Caki2 (cell line): ENCODE measurements at places on chromosomes 11 and 22.

GRCh38 chr11:18495703-18496102, 31.0 kb downstream of the TSG101 start:
- no peak for DNase-seq

GRCh38 chr11:106087815-106088435, 10.5 kb downstream of the AASDHPPT start:
- DNase-seq = peak; percentile 12

DNA sequence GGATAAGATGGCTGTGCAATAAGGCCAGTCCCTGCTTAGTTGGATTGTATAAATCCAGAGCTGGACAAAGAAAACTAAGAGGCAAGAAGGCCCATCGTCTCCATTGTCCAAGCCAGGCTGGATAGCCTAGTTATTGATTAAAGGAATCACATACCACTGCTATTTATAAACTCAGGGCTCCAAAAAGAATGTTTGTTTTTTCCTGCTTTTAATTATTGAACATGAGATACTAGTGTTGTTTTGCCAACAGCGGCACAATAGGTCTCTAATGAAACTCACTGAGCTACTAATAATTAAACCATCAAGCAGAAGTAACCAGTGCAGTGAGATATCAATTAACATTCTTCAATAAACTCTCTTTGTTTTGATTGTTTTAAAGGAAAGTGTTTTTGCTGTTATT, 259.7 kb downstream of the INSC start:
- no peak for DNase-seq

GRCh38 chr22:36325154-36326031, 62.4 kb downstream of the MYH9 start:
- peak; percentile 90 for DNase-seq

- no peak for DNase-seq
Measured at GRCh38 chr11:98137437-98137836, 883.3 kb upstream of the CNTN5 start.

GRCh38 chr11:27196203-27196897, 155.7 kb downstream of the BBOX1 start:
- no peak for DNase-seq

DNA sequence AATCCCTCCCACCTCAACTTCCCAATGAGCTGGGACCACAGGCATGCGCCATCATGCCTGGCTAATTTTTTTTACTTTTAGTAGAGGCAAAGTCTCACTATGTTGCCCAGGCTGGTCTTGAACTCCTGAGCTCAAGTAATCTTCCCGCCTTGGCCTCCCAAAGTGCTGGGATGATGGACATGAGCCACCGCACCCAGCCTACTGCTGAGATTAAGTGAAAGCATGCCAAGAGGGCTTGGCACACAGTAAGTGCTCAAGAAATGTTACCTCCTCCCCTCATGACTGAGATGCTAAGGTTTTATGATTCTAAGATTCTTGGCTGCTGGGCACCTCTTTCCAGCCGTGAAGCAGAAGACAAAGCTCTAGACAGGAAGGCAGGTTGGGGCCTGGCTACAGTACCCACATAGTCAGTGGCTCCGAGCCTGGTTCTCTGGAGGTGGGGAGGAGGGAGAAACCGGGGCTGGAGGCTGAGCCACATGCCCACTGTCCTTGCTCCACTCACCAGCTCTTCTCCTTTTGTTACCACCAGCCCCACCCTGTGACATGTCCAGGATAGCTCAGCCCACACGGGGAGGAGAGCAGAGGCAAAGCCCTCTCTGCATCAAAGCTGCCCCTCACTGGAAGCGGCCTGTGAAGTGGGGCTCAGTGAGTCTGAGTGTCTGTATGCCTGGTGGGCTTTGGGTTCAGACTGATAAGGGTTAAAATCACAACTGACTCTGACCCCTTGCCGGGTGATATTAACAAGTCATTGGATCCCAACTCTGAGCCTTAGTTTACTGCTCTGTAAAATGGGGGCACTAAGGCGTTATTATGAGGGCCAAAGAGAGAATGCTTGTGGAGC, 12.9 kb downstream of the ARHGEF17 start:
- DNase-seq = no peak

GRCh38 chr22:21593406-21594232, 26.1 kb downstream of the UBE2L3 start:
- DNase-seq = no peak

- DNase-seq = no peak
Measured at GRCh38 chr11:92311616-92312449, 87.2 kb downstream of the FAT3 start.

DNA sequence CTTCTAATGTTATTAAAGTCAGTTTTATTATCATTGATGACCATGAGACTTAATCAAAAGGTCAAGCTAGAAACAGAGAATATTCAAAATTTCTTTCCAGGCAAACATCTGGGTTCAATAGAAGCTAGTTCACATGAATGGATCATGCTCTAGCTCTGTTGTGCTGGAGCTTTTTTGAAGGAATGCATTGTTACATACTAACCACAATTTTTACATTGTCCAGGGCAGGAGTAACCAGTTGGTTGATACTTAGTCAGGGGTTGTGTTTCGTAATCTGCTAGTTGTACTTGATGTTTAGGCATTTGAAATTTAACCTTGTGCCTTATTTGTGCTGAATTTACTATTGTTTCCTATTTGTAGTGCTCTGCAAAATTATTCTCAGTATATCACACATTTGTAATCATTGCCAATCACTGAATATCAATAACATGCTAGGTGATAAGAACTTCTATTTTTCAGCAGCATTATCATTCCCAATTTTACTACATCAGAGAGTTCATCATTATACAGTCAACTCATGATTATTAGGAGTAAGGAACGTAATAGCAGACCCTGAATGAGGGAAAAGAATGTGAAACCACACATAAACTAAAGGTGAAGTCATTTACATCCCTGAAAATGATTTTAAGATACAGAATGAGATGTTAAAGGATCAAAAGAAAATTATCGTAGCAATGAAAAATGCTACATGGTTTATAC, 23.2 kb downstream of the NF2 start:
- DNase-seq = no peak

DNA sequence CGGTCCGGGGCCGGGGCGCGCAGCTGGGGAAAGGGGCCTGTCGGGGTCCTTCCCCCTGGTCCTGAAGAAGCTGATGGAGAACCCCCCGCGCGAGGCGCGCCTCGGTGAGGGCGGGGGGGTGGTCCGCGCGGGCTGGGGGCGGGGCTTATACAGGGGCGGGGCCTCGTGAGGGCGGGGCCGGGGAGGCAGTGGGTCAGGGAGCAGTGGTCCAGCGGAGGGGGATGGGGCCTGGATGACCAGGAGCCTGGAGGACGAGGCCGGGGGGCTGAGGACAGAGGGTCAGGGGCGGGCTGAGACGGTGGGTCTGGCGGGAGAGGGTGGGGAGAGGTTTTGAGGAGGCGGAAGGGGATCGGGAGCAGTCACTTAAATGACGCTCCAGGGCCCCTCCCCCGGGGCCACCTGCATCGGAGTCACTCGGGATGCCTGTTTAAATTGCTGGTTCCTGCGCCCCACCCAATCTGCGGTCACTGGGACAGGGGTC, 396 bp downstream of the TEF start:
- DNase-seq = no peak

GRCh38 chr11:124942466-124943253, 6.8 kb upstream of the HEPACAM start:
- no peak for DNase-seq

GRCh38 chr11:42049650-42050049, 590.2 kb upstream of the LRRC4C start:
- no peak for DNase-seq

- DNase-seq = no peak
Measured at GRCh38 chr22:19607192-19608002, 83.2 kb upstream of the CLDN5 start.

DNA sequence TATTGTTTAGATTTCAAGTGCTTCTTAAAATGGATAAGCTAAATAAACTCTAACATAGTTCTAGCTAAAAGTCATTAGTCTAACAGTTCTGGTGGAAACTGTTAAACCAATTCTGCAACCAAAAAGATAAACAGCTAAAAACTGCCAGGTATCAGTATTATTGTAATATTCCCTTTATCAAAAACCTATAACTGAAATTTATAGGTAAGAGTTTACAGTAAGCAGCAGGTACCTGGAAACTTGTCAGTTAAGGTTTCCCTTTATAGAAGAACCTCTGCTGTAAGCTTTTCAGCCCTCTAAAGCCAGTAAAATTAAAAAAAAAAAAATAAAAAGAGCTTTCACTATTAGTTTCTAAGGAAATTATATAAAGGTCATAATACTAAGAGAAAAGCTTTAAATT, 61.0 kb downstream of the LIF start:
- DNase-seq = no peak

DNA sequence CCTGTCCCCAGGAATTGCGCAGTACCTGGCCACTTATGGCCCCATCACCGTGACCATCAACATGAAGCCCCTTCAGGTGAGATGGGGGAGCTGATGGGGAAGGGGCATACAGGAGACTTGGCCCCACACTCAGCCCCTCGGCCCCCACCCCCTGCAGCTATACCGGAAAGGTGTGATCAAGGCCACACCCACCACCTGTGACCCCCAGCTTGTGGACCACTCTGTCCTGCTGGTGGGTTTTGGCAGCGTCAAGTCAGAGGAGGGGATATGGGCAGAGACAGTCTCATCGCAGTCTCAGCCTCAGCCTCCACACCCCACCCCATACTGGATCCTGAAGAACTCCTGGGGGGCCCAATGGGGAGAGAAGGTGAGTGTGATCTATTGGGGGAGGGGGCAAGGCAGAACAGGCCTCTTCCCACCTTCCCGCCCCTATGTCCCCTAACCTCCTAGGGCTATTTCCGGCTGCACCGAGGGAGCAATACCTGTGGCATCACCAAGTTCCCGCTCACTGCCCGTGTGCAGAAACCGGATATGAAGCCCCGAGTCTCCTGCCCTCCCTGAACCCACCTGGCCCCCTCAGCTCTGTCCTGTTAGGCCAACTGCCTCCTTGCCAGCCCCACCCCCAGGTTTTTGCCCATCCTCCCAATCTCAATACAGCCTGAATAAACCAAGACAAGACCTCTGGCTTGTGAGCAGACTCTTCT, 3.6 kb downstream of the CTSW start:
- no peak for DNase-seq

DNA sequence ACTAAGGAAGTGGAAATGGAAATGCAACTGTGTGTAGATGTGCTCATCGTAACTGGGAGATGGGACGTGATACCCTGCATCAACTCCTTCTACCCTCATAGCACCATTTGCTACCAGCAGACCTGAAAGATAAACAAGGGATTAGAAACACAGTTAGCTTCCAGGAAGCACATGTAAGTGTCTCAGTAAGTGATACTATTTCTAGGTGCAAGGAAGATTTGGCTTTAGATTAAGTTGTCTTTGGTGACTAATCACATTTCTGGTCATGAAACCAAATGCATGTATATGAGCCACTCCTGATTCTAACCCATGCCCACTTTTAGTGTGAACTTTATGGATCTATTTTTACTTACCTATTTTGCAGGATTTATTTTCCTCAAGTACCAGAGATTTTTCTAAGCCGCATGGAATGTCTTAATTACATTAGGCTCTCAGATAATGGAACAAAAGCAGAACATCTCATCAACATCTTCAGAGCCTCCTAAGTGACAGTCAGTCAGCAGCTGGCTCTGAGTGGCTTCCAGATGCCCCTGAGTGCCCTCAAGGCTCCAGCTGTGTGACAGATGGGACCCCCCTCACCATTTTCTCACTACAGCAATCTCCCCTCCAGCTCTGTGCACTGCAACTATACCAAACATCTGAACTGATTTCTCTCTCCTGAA, 21.2 kb downstream of the SLC5A12 start:
- DNase-seq = no peak

DNA sequence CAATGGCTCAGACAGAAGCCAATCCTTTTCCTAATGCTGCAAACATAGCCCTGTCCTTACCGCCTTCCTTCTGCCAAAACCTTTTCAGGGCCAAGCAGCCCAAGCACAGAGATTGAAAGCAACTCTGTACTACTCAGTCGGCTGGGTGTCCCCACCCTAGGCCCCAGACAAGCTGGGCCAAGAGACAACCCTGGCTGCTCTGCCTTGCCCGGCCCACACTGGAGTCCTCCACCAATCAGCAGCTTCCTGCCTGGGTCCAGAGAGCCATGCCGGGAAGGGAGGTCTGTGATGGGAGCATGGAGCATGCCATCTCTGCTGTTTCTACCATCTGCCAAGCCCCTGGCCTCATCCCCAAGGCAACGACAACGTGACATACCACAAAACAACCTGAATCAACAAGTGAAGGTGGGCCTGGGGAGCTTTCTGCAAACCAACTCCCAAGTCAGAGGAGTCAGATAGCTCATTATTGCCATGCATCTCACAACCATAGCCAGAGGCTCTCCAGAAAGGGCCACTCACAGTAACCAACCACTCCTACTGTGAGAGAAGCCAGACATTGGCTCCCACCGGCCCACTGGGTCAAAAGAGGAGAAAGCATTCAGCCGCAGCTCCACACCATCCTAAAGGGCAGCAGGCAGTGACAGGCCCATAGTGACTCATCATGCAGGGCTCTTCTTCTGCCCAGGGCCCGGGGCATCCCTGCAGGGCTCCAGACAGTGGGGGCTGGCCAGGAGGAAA, 18.2 kb downstream of the PATZ1 start:
- peak; percentile 11 for DNase-seq

- no peak for DNase-seq
Measured at GRCh38 chr11:45385423-45385822, 99.3 kb upstream of the SYT13 start.

DNA sequence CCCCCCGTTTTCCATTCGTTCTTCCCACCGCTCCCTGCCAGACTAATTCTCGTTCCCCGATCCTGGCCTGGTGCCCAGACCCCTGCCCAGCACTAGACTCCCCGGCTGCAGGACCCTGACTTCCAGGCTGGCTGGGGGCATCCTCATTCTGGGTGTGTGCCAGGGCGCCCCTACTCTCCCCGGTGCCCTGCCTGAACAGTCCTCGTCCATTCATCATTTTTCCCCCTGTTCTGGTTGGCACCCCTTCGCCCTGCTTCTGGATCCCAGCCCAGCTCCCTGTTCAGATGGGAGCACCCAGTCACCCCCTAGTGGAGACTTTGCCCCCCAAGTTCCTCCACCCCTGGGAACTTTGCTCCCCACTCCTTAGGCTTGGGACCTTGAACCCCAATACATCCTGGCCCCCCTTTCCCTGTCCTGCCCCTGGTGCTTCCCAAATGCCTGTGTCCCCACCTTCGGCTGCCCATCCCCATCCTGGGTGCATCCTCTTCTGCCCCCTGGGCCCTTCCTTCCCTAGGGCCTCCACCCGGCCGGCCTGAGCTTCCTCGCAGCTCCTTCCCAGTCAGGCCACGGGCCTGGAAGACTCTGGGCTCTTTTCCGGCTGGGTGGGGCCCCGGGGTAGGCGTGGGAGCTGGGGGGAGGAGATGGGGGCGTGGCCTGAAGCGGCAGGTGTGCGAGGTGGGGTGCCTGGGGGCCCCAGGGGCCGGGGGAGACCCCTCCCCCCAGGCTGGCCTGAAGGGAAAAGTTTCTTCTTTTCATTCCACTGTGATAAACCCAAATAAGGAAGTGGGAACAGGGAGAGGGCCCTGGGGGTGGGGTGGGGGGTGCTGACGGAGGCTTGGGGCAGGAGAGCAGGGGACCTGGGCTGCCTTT, 908 bp downstream of the PLCB3 start:
- DNase-seq = no peak

DNA sequence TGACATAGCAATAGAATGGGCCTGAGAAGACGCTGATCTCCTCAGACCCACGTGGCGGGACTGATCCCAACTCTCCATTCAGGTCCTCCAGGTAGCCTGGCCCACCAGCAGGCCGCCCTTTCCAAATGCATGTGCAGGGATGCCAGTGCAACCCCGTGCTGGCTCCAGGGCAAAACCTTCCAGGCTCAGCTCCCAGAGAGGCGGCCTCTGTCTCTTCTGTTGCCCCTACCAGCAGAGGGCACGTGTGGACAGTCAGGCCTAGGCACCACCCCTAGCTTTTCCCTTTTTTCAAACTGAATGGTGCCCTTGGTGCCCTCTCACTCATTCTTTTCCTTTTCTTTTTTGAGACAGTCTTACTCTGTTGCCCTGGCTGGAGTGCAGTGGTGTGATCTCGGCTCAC, 121.7 kb downstream of the OSBP2 start:
- DNase-seq = no peak
